Stimulated activated CD4-positive, alpha-beta T cell treated with anti-CD3 and anti-CD28 coated beads, TNF-alpha, amount 100 ng/mL, for 24 hours (primary cell): ENCODE measurements at places on chromosomes 5 and 9.

- no peak for DNase-seq
Measured at GRCh38 chr5:33468775-33469435, 28.1 kb downstream of the TARS1 start.

- DNase-seq = no peak
Measured at GRCh38 chr5:96997265-96997859, 61.5 kb downstream of the LNPEP start.

DNA sequence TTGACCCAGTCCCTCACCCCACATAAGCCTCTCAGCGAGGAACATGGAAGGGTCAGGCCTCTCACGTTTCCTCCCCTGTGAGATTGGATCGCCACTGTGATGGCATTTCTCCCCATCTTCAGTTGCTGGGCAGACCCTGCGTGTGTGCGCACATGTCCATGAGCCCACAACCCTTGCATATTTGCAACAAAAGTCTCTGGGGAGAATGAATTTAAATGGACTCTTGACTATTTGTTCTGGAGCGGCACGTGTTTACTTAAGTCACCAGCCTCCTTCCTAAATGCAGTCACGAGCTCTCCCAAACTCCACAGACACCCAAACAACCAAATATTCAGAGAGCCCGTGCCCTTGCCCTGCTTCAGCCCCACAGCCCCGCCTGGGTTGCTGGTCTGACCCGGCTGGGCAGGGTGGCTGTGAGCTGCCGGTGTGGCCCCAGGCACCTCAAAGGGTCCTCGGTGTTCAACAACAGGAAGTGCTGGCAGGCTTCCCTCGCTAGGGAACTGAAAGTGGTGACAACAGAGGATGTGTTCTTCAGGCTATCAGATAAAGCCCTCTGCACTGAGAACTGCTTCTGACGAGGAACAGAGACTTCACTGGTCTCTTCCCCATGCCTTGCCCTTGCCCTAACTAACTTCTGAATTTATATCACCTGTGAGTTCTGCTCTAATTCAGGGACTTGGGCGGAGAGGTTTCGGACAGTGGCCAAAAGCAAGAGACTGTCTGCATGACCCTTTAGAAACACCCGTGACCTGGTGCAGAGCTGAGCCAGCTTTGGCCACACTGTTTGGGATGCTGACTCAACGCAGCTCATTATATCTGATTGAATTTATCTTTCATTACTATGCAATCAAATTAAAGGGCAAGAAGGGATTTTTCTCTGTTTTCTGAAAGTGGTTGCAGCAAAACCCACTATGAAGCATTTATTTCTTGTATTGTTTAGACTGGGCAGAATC lies 19.2 kb upstream of the CD180 start:
- peak; percentile 30 for DNase-seq

DNA sequence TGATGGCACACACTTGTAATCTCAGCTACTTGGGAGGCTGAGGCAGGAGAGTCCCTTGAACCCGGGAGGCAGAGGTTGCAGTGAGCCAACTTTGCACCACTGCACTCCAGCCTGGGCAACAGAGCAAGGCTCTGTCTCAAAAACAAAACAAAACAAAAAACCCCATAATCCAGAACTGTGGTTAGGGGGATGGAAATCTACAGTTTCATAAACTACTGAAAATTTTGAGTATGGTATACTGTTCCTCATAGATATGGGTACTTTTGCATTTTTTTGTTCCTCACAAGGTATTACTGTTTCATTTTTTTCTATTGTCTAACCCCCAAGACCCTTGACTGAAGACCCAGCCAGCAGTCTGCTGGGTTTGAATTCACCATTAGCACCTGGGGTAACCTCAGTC lies 52.2 kb upstream of the MAP3K1 start:
- no peak for DNase-seq

DNA sequence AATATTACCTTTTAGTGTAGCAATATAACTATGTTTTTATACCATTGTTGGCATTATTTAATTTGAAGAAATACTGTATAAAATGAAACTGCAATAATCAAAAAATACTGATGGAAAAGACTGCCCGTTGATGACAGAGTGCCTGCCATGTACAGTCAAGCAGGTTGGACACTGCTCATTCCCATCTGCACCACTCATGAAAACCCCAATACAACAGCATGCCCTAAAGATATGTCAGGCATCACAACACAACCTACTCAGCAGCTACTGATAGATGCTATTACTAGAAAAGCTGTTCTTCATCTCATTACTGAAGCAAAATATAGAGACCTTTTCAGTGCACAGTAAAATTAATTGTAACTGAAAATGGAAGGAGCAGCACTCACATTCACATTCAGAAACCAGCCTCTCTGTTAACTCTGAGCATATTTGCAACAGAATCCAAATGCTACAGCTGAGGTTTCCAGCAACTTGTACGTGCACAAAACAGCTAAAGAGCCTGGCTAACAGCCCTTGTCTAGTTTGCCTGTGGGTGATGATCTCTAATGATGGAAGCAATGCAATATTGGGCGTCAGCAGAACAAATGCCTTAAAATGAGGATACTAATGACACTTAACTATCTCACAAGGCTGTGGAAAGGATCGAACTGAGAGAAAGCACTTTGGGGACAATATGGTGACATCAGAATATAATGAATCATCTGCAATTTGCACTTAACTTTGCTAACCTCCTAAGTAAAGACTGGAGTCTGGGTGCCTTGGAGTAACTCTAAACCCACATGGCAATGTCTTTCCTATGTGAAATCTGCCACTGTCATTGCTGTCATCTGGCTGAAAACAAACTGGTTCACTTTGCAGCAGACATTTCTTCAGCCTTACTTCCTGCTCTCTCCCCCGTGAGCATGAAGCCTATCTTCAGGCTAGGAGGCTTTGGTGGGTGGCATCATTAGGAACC lies 195.3 kb upstream of the RASEF start:
- DNase-seq = no peak

DNA sequence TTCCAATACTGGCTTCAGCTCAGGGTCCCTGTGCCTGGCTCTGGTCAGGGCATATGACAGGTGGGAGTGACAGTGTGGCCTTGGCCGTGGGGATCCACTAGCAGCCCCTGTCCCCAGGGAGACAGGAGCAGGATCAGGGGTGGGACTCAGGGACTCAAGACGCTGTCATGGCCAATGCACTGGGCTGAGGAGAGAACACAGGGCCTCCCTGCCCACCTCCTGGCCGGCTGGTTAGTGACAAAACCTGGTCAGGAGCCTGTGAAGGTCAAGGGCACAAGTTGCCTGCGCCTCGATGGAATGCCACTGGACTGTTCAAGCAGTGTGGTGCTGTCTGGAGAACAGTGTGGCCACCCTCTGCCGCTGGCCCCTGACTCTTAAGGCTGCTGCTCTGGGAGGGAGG lies 86.8 kb downstream of the OLFM1 start:
- no peak for DNase-seq

DNA sequence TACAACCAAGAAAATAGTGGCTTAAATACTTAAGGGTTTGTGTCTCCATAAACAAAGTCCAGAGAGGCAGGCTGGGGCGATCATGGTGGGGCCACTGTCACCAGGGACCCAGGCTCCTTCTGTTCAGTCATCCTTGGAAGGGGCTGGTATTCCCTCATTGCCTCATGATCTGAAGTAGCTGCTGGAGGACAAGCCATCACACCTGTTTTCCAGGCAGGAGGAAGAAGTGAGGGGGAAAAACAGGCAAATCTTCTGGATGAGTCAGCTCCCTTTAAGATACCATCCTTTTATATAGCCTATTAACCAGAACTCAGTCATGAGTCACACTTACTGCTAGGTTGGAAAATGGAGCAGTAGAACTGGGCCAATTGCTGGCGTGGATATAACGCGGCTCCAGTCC lies 92.3 kb downstream of the DAP start:
- DNase-seq = no peak

GRCh38 chr5:40453689-40454088 lies 226.0 kb upstream of the PTGER4 start:
- no peak for DNase-seq
